ENCODE measurements at places on chromosomes 7 and 10. TPM values are rescaled to one million over a fixed set of nuclear protein-coding genes. Genes with fewer than 3 reads are reported as not detected.

Gene PLXNA4
- total RNA-seq = 0.79 TPM

Gene THSD7A
- total RNA-seq = 1.7 TPM

Gene OR2A1
- not detected for total RNA-seq

Gene MBL2
- not detected for total RNA-seq

Gene AGR2
- total RNA-seq = 100 TPM

Gene LRIT1
- not detected for total RNA-seq

Gene LRRC17
- 0.15 TPM for total RNA-seq

Gene KLLN
- total RNA-seq = 0.64 TPM

Gene SHH
- 0.39 TPM for total RNA-seq

Gene ADIRF
- not detected for total RNA-seq

Gene CTAGE4
- total RNA-seq = not detected

Gene FBXO24
- 0.24 TPM for total RNA-seq

Gene GNB2
- total RNA-seq = 260 TPM

Gene ZNF804B
- not detected for total RNA-seq

Gene FAM13C
- total RNA-seq = 0.08 TPM

Gene CFAP46
- total RNA-seq = 1.3 TPM

Gene MMD2
- not detected for total RNA-seq

Gene VWA2
- total RNA-seq = not detected

Gene TDRD1
- total RNA-seq = not detected

Gene FAM25C
- total RNA-seq = not detected

Gene RARRES2
- not detected for total RNA-seq

Gene SDK1
- total RNA-seq = 0.40 TPM

Gene SPDYE2B
- not detected for total RNA-seq

Gene DMBT1
- total RNA-seq = 0.19 TPM

Gene SLC13A1
- not detected for total RNA-seq

Gene GBX1
- not detected for total RNA-seq

Gene ADAM12
- total RNA-seq = 3.7 TPM

Gene LRRD1
- not detected for total RNA-seq

Gene STEAP2
- total RNA-seq = 4.2 TPM

Gene GPRIN2
- total RNA-seq = 40.5 TPM

Gene CHAT
- not detected for total RNA-seq

Gene TMEM178B
- 1.5 TPM for total RNA-seq

Gene TAS2R3
- total RNA-seq = not detected

Gene OPALIN
- not detected for total RNA-seq

Gene NUTM2D
- 1.3 TPM for total RNA-seq

Gene HMX2
- 0.23 TPM for total RNA-seq

Gene GPR146
- 1.7 TPM for total RNA-seq

Gene KBTBD2
- 22.3 TPM for total RNA-seq

Gene TRIP6
- 59.3 TPM for total RNA-seq

Gene EN2
- 1.0 TPM for total RNA-seq

Gene SSC4D
- 0.73 TPM for total RNA-seq

Gene FZD8
- 4.9 TPM for total RNA-seq

Gene C10orf71
- not detected for total RNA-seq

Gene EPDR1
- total RNA-seq = 84.6 TPM

Gene GJC3
- total RNA-seq = 0.12 TPM

Gene SPDYE9
- total RNA-seq = not detected

Gene NACAD
- total RNA-seq = 0.40 TPM

Gene PKD2L1
- 0.07 TPM for total RNA-seq

Gene SLC26A4
- total RNA-seq = 0.11 TPM

Gene TBX20
- 2.4 TPM for total RNA-seq

Gene PPP1R17
- not detected for total RNA-seq

Gene MTURN
- total RNA-seq = 6.6 TPM
